ENCODE measurements at places on chromosomes 11 and 22.

DNA sequence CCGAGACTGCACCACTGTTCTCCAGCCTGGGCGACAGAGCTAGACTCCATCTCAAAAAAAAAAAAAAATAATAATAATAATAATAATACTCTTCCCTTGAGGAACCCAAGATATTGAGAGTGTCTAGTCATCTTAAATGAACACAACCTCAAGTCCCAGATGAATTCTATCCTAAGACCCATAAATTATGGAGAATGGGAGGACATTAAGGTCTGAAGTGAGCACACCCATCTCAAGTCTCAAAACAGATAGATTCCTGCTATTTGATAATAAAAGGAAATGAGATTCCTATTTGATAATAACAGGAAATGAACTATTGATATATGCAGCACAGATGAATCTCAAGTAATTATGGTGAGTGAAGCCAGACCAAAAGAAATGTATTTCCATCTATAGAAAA lies 51.5 kb downstream of the MAPK1 start:
- DNase-seq: no peak

- DNase-seq: no peak
Observed at GRCh38 chr11:122803306-122803705, 35.0 kb upstream of the CRTAM start.

DNA sequence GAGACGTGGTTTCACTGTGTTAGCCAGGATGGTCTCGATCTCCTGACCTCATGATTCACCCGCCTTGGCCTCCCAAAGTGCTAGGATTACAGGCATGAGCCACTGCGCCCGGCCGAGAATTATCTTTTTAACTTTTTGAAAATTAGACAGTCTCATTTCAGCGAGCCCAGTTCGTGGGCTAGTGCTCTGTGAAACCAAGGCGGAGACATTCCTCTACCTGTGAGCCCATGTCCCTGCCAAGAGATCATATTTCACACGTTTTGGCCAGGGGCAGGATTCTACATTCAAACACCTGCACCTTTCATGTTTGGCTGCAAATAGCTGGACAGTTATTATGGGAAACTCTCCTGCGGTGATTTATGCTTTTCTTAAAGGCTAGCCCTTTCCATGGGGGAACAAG lies 60.3 kb downstream of the IRAG1 start:
- DNase-seq: no peak

GRCh38 chr22:49621601-49622210 lies 206.0 kb downstream of the BRD1 start:
- DNase-seq: no peak

DNA sequence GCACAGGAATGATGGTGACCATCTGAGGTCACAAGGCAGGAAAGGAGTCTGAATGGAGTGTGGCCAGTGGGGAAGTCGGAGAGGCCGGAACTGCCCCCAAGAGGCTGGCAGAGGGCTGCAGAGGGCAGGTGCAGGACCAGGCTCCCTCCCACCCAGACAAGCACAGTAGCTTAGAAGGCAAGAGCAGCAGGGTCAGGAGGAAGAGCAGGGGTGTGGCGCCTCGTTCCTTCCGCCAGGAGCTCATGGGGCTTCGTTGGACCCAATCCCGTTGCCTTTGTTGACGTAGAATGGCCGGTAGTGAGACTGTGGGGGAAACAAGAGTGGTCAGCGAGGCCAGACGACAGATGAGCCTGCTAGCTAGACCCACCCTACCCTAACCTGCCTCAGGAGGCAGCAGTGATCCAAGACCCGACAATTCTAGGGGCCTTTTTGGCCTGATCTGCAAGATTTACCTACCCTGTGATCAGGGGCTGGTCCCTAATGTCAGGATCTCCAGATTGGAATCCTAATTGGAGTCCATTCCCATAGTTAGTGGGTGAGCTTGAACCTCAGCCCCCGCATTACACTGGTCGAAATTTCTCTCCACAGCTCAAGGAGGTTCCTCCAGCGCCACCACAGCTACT lies 25.6 kb downstream of the TRIM29 start:
- DNase-seq: no peak

GRCh38 chr22:50577987-50578775 lies at the start of gene CPT1B:
Gene CPT1B (minus strand): TSS chr22:50578427. CDS start chr22:50577915, 512 bp downstream.
- DNase-seq: no peak

DNA sequence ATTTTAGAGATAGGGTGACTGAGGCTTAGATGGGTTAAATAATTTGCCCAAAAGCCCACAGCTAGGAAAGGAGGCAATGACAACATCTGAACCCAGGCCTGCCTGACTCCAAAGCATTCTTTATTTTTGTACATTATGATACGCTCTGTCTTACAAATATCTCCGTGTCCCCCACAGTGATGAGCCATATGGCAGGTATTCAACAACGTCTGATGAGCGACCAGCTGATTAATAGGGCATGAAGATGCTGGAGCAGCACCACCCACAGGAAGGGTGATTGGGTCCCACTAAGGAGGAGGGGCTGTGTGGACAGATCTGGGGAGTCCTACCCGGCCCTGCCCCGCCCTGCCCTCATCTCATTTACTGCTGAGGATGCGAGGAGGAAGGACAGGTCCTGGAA lies 380.6 kb downstream of the CADM1 start:
- DNase-seq: no peak

GRCh38 chr11:35242412-35243242 lies 103.7 kb downstream of the CD44 start:
- DNase-seq: no peak

GRCh38 chr11:7268758-7269157 lies 17.1 kb downstream of the SYT9 start:
- DNase-seq: no peak

- no peak for DNase-seq
Observed at GRCh38 chr11:8706673-8707432, 24.3 kb downstream of the RPL27A start.

- no peak for DNase-seq
Observed at GRCh38 chr22:21832291-21833290, 34.9 kb downstream of the MAPK1 start.

- no peak for DNase-seq
Observed at GRCh38 chr11:134611537-134611936, 199.5 kb upstream of the B3GAT1 start.

GRCh38 chr11:119795231-119795630 lies 66.2 kb upstream of the NECTIN1 start:
- DNase-seq: no peak

DNA sequence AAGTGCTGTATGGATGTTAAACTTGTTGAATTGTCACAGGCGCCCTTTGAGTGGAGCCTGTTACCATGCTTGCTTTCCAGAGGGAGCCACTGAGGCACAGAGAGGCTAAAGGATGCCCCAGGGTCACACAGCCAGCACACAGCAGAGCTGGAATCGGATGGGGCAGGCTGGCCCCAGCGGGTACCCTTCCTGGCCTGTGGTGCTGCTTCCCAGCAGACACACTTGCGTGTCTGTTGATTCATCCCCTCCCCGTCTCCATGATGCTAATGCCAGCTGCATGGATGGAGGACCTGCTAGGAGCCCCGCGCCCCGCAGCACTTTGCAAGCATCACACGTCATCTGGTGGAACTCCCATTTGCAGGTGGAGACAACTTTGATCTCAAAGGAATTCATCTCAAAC lies 52.4 kb upstream of the SHISAL1 start:
- no peak for DNase-seq

All from midbrain (tissue), 1 donor.